ENCODE measurements at places on chromosomes 12 and 14.

DNA sequence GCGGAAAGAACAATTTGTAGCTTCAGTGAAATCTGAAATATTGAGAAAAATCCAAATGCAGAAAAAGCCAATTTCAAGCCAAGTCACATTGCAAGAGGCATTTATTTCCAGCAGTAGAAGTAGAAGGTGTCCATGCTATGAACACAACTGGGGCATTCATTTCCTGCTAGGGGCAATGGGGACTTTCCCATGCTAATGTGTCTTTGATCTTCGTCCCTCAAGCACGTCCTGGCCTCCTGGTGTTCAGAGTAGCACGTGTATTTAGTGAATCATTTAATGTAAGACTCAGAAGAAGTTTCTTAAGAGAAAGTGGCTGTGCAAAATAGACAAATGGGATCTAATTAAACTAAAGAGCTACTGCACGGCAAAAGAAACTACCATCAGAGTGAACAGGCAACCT, 267.9 kb downstream of the TMEM132C start:
- no peak for DNase-seq

DNA sequence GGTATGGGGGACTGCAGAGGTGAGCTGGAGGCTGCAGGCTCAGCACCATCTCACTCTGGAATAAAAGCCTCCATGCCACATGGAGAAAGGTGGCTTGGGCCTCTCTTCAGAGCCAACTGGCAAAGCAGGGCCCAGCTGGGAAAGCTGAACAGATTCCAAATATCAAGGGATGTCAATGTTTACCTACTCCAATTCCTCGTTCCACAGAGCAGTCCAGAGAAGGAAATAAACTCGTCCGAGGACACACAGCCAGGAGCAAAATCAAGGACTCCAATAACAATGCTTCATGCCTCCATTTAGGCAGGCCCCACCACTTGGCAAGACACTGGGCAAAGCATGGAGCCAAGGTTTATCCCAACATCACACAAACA, 36.3 kb upstream of the PNMA1 start:
- DNase-seq = no peak

DNA sequence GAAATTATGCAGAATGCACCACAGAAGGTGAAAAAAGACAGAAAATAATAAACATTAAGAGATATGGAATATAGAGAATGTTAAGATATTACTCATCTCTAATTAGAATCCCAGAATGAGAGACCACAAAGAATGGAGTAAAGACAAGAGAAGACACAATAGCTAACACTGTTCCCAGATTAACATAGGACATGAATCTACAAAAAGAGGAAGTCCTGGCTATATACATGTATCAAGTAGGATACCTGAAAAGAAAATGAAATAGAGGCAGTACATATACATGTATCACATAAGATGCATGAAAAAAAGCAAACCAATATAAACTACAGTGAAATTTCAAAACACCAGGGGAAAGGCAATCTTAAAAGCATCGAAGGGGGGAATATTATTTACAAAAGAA, 5.6 kb upstream of the EPS8 start:
- no peak for DNase-seq

- DNase-seq = peak; percentile 7
These were observed 249.7 kb downstream of the FOXG1 start for GRCh38 chr14:29016050-29016900.
